ENCODE measurements at places on chromosomes 7 and 10.
A peak's percentile ranks its signal among the peaks of the same experiment; 100 is the strongest.

DNA sequence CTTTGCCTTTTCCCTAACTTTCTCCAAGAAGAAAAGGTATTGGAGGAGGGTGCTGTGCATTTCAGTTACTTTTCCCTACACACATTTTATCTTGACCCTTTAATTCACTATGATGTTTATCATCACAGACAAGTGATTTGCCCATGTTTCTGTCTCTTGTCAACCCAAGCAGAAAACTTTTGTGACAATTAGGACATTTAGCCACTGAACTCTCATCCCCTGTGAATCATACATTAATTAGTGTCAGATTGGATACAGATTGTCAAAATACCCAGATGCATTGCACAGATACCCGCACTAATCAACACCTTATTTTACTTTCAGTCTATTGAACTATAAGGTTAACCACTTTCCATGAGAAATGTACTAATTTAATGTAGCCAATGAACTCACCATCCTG, 912.9 kb downstream of the SORCS1 start:
- DNase-seq = no peak

DNA sequence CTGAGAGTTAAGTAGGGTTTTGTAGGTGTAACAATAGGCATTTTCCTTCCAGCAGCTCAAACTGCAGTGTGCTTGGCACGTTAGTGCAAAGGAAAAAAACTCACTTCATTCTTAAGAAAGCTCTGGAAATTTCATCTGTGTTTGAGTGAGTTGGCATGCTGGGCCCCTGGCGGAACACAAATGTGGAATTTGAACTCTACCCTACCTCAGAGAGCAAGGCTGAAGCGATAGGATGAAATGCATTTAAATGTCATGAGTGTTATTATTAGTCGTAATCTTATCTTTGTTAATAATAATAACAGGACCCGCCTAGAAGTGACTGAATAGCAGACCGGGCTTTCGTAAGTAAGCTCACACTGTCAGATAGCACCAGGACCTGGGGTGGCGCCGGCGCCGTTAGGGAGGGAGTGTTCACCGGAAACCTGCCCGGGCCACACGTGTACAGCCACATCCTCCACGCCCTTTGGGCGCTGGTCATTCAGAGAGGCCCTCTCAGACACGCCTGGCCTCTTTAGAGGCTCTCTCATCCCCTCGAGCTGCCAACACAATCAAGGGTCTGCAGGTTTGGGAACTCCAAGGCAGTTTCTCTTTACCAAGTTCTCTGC, 63.5 kb downstream of the GRK5 start:
- DNase-seq = peak; percentile 67

DNA sequence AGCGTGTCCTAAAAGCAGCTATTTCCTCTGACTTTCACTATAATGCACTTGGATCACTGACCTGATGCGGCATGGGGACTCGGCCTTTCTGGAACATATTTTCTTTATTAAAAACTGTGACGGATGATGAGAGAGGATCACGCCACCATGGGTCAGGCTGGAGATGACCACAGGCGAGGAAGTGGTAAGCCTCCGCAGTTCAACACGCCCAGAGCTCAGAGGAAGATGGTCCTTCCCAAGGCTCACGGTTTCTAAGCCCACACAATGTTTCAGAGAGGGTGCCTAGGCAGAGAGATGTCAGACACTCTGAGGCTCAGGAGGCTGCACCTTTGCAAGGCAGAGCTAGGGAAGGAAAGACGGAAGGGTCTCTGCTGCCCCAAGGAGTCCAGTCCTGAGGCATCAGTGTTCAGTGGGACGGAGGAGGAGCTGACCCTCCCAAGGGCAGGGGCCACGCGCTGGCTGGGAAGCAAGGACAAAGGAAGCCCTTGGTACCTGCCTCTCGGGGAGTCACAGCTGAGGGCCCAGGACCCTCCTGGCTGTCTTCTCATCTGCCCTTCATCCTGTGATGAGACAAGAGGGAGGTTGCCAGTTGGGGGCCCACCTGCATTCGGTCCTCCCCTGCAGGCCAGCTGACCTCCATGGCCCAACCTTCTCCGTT, 9.5 kb downstream of the CHST15 start:
- no peak for DNase-seq

GRCh38 chr7:111532625-111533024, 29.7 kb downstream of the IMMP2L start:
- DNase-seq = no peak

- no peak for DNase-seq
Observed at GRCh38 chr10:129507216-129507889, 40.3 kb downstream of the MGMT start.

GRCh38 chr7:3937146-3937545, 636.1 kb downstream of the SDK1 start:
- no peak for DNase-seq

- DNase-seq = no peak
Observed at GRCh38 chr7:43782768-43783555, 24.5 kb downstream of the BLVRA start.

GRCh38 chr10:110355922-110356627, 51.4 kb upstream of the SMNDC1 start:
- no peak for DNase-seq

- DNase-seq = no peak
Observed at GRCh38 chr7:96723622-96724021, 14.0 kb upstream of the SEM1 start.

Measured in uterus (tissue), 4 donors.